SK-N-SH (cell line): ENCODE measurements at places on chromosomes 3 and 15.

GRCh38 chr3:73719413-73719851, 94.7 kb upstream of the PDZRN3 start:
- no peak for DNase-seq

DNA sequence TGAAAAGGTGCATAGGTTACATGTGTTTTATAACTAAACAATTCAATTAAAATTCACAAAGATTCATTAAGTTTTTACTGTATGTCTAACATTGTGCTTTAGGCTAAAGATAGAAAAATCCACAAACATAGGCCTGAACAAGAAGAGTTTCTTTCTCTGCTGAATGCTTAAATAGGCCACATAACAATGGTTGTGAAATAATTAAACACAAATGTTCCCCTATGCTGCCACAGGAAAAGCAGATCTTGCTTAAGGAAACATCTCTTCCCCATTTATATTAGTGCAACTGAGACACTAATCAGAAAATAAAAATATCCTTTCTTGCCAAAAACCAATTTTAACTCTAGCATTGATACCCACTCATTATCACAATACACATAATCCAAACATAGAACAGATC, 725.4 kb upstream of the DPPA4 start:
- DNase-seq, result no peak

- no peak for DNase-seq
Observed at GRCh38 chr15:74170875-74171578, 2.5 kb upstream of the ISLR start.

DNA sequence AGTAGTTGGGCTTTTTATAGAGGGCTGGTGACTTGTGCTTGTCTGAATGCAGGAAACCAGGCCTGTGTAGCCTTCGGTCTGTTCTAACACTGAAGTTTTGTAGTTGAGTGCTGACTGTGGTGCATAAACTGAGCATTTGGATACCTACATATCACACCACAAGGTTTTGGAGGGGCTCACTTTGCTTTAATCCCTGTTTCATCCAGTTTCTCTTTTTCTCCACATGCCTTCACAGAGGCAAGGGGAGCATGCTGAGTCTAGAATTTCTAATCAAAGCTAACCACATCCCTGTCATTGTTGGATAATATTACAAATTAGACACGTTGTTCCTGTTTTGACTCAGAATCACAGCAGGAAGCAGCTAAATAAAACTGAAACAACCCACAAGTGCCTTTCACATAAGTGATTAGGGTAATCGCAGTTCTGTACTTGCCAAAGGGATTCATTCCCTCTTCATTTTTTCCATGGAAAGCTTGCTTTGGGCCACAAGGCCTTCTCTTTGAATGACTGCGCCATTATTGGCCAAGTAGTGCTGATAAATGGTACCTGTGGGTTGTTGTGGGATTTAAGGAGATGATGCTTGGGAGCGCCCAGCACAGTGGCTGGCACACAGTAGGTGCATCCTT, 48.9 kb downstream of the TGFBR2 start:
- no peak for DNase-seq

GRCh38 chr3:38318766-38319671, 27.6 kb upstream of the XYLB start:
- no peak for DNase-seq

DNA sequence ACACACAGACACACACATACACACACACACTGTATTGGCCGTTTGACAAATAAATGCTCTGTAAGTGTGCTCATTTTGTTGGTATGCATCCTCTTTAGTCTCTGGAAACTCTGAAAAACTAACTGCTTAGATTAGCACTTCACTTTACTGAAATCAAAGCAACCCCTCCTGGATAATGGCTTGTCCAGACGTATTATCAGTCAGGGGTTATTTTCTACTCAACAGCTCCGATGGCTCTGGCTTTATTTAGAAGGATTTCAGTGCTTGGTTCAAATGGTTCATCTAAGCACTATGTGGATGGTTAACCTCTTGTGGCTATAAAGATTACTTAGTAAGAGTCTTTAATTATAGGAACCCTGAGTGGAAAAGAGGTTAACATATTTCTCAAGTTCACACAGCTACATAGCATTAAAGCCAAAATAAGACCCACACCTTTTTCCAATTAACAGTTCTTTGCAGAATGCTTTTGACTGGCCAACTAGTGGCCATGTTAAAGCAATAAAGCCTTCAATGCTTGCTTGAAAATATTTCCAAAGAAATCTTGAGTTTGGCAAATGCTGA, 516.1 kb upstream of the NAALADL2 start:
- no peak for DNase-seq

- DNase-seq, result no peak
Observed at GRCh38 chr15:63080634-63081250, 38.2 kb downstream of the TPM1 start.

- DNase-seq, result no peak
Observed at GRCh38 chr3:55597641-55598040, 110.5 kb upstream of the WNT5A start.

GRCh38 chr15:95291898-95292472, 1038.5 kb upstream of the NR2F2 start:
- DNase-seq, result peak; percentile 38

DNA sequence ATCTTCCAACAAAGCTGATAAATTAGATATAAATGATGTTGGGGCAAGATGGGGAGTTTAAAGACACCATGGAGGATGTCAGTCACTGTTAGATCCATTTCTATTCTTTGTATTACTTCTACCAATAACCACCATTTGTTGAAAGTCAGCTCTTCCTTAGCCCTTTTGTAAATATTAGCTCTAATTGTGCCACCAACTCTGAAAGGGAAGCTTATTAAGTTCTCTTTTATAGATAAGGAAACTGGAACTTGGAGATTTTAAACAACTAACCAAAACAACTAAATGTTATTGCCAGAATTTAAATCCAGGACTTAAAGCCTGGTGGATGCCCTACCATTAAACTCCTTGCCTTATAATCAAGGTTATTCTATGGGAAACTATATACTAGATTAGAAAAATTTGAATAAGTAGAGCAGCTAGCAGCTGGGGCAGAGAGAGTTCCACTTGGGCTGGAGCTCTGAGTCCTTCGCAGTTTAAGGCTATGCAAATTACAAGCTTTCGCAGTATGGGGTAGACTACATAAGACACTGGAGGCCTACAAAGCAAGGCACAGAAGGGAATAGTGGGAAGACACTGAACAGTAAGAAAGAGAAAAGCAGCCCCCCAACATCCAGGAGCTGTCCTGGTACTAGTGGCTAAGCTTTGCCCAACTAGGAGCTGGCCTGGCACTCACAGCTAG, 52.6 kb downstream of the TM4SF18 start:
- DNase-seq, result no peak

DNA sequence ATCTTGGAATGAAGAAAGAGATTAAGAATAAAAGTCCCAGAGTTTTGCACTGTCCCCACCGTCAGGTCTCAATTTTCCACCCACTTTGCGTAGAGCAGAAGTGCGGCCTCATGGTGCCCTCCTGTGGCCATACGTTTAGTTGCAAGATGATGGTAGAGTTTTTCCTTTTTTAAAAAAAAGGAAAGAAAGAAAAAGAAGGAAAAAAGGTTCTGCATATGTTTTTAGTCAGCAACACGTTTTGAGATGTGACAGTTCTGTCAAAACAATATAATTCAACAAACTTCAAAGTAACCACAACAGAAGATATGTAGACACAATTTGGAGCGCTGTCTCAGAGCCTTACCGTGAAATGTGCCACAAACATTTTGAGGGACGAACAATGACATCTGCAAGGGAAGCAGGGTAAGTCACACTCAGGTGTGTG, 24.6 kb downstream of the EBLN2 start:
- peak; percentile 71 for DNase-seq

GRCh38 chr3:56789076-56789475, 12.7 kb downstream of the ARHGEF3 start:
- no peak for DNase-seq

- no peak for DNase-seq
Observed at GRCh38 chr3:172260381-172260780, 187.9 kb downstream of the GHSR start.

DNA sequence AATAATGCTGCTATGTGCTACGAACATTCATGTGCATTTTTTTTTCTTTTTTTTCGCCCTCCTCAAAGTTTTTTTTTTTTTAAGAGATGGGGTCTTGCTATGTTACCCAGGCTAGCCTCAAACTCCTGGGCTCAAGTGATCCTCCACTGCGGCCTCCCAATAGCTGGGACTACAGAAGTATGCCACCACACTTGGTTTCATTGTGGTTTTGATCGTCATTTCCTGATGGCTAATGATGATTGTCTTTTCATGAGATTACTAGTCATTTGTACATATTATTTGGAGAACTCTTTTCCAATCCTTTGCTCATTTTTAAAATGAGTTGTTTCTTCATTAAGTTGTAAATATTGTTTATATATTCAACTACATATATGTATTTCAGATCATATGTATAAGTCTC, 48.8 kb downstream of the FBXO22 start:
- no peak for DNase-seq

DNA sequence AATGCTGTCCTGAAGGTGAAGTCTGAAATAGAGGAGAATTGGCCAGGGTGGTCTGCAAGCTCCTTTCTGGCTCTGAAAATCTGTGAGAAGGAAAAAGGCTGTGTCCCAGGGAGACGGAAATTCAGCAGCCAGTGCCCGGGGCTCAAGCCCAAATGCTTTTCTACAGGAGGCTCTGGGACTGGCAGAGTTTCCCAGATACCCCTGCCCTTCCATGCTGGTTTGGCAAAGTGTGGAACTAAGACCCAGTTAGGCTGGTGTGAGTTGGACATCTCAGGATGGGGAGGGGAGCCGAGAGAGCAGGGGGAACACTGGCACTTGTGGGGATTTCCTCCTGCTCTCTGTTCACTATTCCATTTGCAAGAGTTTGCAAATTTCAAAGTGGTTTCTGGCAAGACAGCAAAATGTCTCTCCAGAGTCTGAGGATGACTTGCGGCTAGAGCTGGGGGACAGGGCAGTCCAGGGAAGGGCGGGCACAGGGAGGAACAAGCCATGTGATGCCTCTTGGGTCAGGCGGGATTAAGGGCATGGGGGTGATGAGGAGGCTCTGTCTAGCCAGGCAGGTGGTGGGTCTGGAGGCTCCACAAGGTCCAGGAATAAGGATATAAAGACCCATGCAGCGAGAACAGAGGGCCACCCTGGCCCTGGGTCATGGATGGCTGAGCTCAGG, 152.3 kb downstream of the RAB11A start:
- no peak for DNase-seq

- DNase-seq, result no peak
Observed at GRCh38 chr3:67691207-67691606, 36.8 kb upstream of the SUCLG2 start.

DNA sequence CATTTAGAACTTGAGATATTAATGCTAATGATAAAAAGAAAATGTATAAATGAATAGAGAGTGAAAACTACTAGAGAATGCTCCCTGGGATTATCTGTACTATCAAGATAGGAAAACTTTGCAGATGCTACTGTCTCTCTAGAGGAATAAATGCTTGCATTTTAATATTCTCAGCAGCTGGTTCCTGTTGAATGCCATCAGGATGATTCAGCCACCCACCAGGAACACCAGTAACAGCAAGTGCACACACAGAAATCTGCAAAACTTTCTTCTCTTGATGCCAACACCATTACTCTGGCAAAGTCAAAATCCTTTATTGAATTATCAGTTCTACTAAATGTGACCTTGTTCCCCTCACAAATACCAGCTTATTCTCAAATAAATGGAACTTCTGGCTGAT, 148.4 kb downstream of the TIGIT start:
- DNase-seq, result no peak

DNA sequence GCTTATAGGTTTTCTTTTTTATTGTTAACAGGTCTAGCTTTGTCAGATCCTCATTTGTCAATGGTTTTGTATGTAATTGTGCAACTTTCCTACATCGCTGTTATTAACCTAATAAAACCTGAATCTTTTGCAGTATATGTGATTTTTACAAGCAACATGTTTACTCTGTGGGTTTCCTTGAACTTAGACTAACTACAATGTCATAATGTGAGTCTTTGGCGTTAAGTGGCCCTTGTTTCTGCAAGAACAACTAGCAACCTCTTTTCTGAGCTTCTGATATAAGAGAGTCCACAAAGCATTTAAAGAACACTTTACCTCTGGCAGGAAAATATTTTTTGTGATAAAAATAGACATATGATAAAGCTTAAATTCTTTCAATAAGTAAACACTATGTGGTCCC, 230.3 kb upstream of the CFAP20DC start:
- no peak for DNase-seq

- no peak for DNase-seq
Observed at GRCh38 chr3:42057561-42058211, 33.5 kb upstream of the TRAK1 start.

GRCh38 chr3:80017369-80017768, 249.6 kb upstream of the ROBO1 start:
- DNase-seq, result no peak

GRCh38 chr3:111810909-111811308, 48.2 kb upstream of the PHLDB2 start:
- DNase-seq, result no peak

- no peak for DNase-seq
Observed at GRCh38 chr15:61155741-61156700, 73.1 kb downstream of the RORA start.

- DNase-seq, result no peak
Observed at GRCh38 chr15:97995881-97996603, 35.5 kb downstream of the ARRDC4 start.

GRCh38 chr3:162332344-162332743, 835.7 kb downstream of the OTOL1 start:
- no peak for DNase-seq

DNA sequence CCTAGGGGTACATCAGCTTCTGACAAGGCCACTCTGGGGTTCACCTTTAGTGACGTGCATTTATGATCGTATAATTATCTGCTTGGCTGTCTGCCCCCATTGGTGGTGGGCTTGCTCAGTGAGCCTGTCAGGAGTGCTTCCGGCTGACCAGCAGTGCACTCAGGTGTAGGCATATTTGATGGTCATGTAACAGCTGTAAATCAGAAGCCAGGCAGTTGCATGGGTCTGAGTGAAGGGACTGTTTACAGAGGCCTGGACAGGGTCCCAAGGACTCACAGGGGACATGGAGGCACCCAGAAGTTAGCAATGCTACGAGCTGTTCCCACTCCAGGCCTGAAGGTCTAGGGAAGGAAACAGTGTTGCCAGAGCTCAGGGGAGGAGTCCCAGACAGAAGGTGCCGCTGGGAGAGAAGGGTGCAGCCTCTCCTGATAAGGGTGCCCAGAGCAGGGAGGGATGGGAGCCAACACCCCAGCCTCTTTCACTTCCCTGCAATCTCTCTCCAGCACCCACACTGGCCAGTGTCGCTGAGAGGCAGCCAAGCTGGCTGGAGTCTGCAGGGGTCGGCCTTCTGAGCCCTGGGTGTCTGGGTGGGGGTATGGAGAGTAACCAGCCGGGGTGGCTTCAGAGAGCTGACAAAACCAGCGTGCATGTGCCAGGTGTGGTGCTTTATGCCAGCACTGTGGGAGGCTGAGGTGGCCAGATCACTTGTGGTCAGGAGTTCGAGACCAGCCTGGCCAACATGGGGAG, 61.3 kb upstream of the PRR23E start:
- DNase-seq, result no peak
